ENCODE measurements at places on chromosomes 4 and X.

DNA sequence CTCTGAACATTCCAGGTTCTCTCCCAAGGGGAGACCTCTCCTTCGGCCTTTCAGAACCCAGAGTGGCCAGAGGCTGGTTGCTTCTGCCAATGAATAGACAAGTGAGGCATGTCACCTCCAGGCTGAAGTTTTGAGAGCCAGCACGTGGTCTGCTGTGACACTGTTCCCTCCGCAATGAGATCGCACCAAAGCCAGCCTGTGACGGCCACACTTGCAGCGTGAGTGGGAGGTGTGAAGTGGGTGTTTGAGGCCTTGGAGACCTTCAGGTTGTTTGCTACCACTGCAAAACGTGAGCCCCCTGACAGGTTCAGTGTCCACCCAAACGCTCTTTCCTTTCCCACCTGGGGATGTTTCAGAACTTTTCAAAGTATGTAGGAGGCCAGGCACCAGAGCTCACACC, 81.0 kb downstream of the WFS1 start:
- DNase-seq = no peak

DNA sequence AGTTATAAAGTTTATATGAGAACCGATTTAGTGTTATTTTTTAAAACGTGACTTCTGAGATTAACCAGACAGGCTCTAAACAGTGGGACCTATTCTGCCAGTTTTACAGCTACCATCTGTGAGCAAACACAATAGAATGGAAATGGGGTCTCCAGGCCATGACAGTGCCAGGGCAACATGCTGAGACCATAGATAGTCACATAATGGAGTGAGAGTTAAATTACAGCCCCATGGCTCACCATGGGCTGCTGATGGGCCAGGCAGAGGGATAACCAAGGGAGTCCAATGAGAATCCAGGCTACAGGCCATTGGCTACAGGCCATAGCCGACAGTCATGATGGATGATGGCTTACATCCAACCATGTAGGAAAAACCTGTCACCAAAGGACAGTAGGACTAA, 183.5 kb upstream of the NDP start:
- DNase-seq = no peak

GRCh38 chr4:86594559-86595425, 677 bp downstream of the PTPN13 start:
- no peak for DNase-seq

GRCh38 chr4:168643796-168644159, 146.9 kb downstream of the PALLD start:
- no peak for DNase-seq

DNA sequence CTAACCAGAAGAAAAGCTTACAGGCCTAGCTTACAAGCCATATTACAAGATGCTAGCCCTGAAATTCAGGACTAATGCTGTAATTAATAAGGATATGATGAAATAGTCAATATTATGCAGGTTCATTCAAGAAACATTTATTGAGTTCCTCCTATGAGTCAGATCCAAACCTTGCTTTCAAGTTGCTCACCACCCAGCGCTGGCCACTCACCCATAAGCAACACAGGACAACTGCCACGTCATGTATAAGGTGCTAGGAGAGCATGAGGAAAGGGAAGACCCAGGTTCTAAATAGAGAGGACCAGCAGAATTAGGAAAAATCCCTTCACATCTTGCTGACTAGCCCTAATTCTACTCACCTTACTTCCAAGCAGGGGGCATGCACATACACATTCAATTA, 23.3 kb downstream of the MAML3 start:
- DNase-seq = no peak

GRCh38 chrX:100883654-100884053, 9.5 kb upstream of the NOX1 start:
- DNase-seq = no peak

- DNase-seq = no peak
Observed at GRCh38 chr4:43325220-43325967, 432.9 kb downstream of the GRXCR1 start.

- DNase-seq = no peak
Observed at GRCh38 chrX:106897259-106897658, 5.9 kb downstream of the RIPPLY1 start.

DNA sequence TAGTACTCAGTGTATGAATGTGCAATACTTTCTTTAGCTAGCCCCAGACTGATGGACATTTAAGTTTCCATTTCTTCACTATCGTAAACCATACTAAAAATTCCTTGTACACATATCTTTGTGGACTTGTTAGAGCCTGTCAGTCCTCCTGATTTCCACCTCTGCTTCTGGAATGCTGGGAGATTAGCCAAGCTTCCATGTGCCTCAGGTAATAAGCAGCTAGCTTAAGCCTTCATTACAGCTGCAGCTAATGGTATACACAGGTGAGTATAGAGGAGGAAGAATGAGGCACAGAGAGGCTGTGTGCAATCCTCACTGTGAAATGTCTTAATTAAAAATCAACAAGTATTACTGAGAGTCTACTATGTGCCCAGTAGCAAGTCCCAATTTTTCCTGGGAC, 9.8 kb downstream of the SMIM9 start:
- no peak for DNase-seq

- no peak for DNase-seq
Observed at GRCh38 chr4:48467891-48468290, 15.3 kb upstream of the SLC10A4 start.

DNA sequence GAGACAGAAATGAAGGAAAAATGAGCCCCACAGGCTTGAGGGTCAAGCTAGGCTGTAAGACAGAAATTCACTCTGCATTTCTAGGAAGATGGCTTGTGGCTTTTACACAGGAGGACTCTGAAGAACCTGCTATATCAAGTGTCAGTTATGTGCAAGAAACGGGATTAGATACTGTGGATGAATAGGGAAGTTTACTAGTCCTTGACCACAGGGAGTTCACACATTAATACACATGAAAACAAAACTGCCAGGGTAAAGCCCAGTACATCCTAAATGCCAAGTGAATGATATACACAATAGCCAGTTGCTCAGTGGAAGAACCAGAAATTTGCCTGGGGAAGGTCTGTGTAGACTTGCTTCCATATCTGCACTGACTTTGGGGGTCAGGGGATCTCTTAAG, 53.5 kb downstream of the TMEM131L start:
- DNase-seq = no peak

GRCh38 chr4:2042204-2042946, 16.8 kb upstream of the NAT8L start:
- DNase-seq = peak; percentile 19

Data from CD4-positive, alpha-beta T cell treated with Interleukin-4 for 4 hours (primary cell).